ENCODE measurements at places on chromosomes 13 and 19. TPM values are rescaled to one million over a fixed set of nuclear protein-coding genes. Genes with fewer than 3 reads are reported as not detected.

Gene GPR18
- total RNA-seq = not detected

Gene MBD3L2
- total RNA-seq = not detected

DNA sequence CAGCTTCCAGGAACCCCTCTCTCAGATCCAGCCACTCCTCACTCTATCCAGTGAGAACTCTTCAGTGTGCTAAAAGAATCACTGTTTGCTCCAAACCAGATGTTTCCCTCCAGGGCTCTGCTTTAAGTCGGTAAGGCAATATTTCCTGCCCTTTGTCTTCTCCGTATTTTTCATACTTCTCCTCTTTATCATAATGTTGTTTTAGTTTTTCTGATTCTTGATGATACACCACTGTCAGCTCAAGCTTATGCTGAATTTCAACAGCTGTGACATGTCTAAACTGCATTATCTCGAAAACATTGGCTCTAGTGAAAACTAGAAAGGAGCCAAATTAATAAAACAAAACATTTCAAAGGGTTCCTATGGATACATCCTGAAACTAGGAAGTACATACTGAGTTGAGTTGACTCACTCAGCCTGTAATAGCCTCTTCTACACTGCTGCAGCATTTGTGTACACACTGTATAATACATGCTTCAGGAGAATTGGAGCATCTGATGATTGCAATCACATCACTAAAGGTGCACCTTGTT lies 39.8 kb downstream of the GPR180 start:
- no peak for DNase-seq

GRCh38 chr13:47005756-47006414 lies 109.0 kb upstream of the HTR2A start:
- DNase-seq = no peak

- DNase-seq = no peak
Observed at GRCh38 chr19:40612831-40613689, 11.9 kb downstream of the LTBP4 start.

GRCh38 chr19:19480688-19481087 lies 34.7 kb downstream of the TSSK6 start:
- DNase-seq = no peak

DNA sequence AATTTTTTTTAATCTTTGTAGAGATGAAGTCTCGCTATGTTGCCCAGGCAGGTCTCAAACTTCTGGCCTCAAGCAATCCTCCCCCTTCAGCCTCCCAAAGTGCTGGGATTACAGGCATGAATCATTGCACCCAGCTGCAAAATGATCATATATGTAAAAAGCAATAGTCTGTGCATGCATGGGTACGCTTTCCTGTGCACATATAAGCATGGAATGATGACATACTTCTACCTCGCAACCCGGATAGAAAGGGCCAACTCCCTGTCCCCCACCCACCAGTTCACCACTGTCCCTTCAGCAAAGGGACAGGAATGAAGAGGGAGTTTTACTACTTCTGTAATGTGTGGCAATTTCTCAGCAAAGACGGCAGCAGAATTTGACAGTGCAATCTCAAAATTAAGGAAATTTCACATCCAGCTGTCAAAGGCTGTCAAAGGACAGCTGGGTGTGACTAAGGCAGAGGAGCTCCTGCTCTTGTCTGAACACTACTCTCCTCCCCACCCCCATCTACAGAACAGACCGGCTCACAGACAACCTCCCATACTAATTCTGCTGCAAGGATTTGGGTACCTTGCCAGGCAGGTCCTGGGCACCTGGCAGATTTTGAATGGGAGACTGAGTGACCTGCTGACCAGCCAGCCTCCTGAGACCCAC lies 95.6 kb downstream of the TSHZ3 start:
- no peak for DNase-seq

DNA sequence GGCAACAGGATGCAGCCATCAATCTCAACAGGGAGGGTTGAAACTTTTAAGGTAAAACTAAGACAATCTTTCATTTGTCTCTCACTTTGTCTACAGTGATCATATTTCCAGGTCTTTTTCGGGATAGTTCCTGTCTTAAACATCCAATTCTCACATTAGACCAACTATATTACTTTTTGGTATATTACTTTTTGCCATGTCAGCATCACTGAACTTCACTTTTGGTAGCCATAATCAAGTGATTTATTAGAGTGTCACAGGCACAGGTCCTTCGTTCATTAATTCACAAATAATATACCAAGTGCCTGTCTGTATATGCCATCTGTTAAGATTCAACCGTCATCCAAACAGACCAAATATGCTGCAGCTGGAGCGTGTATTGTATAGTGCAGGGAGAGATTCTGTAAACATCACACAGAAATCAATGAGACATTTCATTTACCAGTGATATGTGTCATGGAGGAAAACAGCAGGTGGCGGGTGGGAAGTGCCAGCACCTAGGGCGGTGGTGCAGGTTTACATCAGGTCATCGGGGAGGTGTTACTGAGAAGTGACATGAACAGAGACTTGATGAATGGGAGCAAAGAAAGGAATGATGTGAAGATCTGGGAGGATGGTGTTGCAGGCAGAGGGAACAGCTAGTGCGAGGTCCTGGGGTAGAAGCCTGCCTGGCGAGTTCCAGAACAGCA lies 24.9 kb downstream of the ARHGEF7 start:
- DNase-seq = no peak

GRCh38 chr19:45395821-45396617 lies 8.8 kb downstream of the PPP1R13L start:
- no peak for DNase-seq

Gene KIR2DL1
- total RNA-seq = not detected

DNA sequence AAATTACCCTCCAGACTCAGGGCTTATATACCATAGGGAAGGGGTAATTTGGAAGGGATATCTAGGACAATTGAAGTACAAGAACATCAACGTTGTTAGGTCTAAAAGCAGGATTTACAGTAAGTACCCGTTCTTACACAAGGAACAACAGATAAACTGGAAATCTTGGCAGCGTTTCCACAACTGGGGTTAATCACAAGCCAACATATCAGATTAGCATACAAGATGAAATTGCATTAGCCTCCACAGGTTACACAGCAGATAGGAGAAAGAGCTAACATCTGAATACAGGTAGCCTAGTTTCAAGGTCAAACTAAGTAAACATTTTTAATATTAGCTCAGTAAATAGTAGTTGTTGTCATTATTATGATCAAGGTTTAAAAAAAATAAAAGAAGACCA lies 1214.0 kb upstream of the PCDH20 start:
- DNase-seq = no peak

DNA sequence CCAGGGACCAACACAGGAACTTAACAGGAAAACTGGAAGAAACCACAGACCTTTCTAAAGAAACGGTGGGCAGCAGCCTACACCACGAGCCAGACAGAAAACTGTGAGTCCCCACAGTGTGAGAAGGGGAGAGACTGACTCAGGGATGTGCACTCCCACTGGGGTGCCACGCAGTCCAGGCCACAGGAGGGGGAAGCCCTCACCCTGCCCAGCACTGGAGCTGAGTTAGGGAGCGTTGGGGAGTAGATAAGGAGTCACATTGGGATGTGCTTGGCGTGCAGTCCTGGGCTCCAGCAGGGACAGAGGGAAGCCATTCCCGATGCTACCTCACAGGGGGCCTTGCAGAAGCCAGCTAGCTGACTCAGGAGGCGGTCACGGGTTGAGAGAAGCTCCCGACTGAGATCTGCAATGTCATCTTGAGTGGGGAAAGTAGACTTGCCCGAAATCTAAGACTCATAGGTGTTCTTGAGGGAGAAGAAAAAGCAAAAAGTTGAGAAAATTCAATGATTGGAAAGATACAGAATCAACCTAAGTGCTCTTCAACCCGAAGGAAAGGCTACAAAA lies 17.3 kb downstream of the SIGLEC8 start:
- DNase-seq = no peak

DNA sequence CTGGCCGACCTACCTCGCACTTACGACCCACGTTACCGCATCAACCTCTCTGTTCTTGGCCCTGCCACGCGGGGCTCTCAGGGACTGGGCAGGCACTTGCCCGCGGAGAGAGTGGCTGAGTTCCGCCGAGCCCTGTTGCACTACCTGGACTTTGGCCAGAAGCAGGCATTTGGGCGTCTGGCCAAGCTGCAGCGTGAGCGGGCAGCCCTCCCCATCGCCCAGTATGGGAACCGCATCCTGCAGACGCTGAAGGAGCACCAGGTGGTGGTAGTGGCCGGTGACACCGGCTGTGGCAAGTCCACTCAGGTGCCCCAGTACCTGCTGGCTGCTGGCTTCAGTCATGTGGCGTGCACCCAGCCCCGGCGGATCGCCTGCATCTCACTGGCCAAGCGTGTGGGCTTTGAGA lies 4.2 kb downstream of the DHX34 start:
- no peak for DNase-seq

DNA sequence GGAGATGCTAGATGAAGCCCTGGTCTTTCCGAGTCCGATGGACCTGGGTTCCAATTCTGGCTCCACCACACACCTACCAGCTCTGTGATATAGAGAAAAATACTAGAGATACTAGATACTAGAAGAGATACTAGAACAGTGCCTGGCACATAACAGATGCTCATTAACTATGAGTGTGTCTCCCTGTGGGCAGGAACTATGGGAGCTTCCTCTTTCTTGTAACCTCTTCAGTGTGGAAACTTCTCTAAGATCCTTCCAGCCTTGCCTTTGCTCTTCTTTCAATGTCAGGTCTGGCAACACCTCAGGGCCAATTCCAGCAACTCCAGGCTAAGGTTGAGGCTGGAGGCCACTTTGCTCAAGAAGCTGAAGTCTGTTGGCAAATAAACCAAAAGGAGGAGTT lies 143.9 kb downstream of the KATNAL1 start:
- DNase-seq = no peak

Gene EPSTI1
- 4.0 TPM for total RNA-seq

DNA sequence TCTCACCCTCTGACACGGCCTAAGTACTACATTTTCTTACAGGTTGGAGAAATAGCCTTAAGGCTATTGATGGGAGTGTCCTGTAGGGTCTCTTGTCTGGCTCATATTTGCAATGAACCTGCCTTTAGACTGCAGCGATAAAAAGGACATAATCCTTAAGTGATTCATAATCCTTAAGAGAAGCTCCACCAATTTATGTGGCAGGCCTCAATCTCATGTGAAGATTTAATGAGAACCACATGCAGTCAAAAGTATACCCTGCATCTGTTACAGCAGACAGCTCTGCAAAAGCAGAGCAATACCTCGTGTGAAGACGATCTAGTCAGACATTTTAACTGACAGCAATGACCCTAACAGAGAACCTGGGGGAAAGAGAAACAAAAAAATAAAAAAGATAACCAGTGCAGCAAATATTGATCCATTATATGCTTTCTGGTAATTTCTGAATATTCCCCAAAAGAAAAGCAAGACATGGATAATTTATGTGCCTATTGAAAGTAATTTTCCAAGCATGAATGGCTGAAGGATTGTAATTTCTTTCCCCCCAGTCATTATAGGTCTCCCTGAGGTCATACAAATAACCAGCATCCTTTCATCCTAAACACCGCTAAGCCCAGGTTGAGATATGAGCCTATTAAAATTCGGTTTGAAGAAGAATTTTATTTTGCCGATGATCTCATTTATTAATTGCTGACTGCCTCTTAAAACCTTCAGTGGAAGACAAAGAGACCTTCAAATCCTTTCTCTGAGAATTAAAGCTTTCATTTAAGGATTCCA lies 321.8 kb upstream of the NBEA start:
- DNase-seq = no peak

GRCh38 chr13:105497597-105497996 lies 1037.9 kb downstream of the EFNB2 start:
- no peak for DNase-seq

Gene FAM124A
- total RNA-seq = 4.2 TPM

DNA sequence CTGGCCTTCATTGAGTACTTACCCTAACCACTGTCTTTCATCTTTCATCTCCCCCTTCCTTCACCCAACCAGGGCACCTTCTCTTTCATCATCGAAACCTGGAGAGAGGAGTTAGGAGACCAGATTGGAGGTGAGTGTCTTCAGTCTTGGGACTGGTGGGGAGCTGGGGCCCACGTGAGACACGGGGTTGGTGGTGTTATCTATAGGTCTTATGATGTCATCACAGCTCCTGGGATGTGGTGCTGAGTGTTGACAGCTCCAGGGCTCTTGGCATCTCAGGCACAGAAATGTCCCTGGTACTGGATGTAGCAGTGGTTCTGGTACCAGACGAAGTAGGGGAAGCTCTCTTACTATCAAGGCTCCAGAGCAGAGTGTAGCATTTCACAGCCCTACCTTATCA lies 1.8 kb downstream of the DLL3 start:
- DNase-seq = no peak

GRCh38 chr13:110046811-110047210 lies 260.1 kb downstream of the COL4A1 start:
- no peak for DNase-seq

DNA sequence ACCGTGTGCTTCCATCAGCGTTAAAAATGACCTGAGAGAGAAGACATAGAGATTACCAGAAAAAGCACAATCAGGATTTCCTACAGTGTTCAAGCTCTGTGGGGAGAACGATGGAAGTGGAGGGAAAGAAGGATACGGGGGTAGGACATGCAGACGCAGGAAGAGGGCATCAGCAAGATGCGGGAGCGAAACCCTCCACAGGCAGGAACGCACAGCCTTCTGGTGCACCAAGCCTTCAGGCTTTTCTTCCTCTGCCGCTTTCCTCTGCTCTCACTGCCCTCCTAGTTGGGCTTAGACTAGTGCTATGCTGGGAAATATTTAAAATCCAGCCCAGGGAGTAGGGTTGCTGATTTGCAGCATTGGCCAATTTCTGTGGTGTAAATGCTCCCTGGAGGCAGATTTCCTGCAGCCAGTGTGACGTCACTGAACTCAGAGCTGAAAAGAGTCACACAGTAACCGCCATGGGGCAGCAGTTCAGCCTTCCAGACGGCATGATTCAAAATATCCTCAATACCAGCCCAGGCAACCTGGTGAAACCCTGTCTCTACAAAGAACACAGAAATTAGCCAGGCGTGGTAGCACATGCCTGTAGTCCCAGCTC lies 205.1 kb upstream of the SOX1 start:
- no peak for DNase-seq

GRCh38 chr19:18488403-18488723 lies 33.5 kb downstream of the ELL start:
- DNase-seq = no peak

Gene ZNF573
- total RNA-seq = 5.8 TPM

DNA sequence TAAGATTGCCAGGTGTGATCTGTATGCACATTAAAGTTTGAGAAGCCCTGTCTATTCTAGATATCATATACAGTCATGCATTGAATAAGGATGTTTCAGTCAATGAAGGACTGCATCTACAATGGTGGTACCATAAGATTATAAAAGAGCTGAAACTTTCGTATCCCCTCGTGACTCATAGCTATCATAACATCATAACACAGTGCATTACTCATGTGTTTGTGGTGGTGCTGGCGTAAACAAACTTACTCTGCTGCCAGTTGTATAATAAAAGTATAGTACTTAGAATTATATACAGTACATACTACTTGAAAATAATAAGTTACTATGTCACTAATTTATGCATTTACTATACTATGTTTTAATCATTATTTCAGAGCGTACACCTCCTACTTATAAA lies 489.3 kb downstream of the GPC6 start:
- DNase-seq = no peak

GRCh38 chr13:86464193-86464592 lies 665.0 kb upstream of the SLITRK6 start:
- no peak for DNase-seq

Gene ZNF154
- total RNA-seq = 3.0 TPM

- no peak for DNase-seq
Observed at GRCh38 chr19:12680034-12680433, 1.6 kb downstream of the DHPS start.

GRCh38 chr19:38523319-38523718 lies 89.8 kb downstream of the RYR1 start:
- no peak for DNase-seq

Gene UNC13A
- total RNA-seq = 7.7 TPM

Gene RFPL4AL1
- total RNA-seq = not detected

Data from thoracic aorta (tissue), 2 donors.